Common myeloid progenitor, CD34-positive (primary cell): ENCODE measurements at places on chromosomes 3 and 15.

- H3K27me3 ChIP-seq, result no peaks in the 10 kb centered on the region
- DNase-seq, result no peak
- H3K4me3 ChIP-seq, result no peak overlapping the region
- no peak overlapping the region for H3K27ac ChIP-seq
- H3K36me3 ChIP-seq, result no peaks in the 10 kb centered on the region
These were observed 19.2 kb upstream of the CPOX start for GRCh38 chr3:98612587-98612986.

DNA sequence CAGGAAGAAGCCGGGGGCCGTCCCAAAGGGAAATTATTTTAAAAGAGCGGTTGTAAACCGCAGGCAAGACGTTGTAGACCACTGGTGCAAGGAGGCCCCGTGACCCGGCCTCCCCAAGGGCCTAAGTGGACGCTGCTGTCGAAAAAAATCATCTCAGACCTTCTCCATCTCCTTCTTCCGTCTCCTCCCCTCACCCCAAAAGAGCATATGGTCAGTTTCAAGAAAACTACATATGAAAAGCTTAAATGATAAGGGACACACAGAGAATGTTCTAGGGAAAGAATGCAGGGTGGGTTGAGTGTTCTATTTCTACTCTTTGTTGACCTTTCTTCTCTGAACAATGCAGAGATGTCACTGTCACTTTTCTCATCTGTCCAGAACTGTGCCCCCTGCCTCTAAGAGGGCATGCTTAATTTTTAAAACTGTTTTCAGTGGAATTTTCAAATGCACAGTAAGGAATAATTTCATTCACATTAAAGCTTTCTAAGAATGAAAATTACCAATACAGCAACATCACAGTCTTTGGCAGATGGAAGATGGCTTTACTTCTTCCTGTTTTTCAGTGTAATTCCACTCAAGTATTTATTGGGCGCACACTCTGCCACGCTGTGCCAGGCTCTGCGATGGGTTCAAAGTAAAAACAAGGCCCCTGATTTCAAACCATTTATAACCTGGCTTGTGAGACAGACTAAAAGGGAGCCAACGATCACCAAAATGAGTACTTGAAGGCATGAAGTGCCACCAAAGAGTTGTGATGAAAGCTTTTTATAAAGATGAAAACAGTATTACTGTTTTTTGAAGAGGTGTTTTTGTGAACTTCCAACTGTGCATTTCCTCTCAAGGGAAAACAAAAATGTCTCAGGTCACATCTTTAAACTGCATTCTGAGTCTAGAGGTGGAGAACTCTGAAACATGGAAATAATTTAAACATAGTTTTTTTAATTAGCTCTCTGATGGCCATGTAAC, 891 bp upstream of the TOP2B start:
- H3K4me1 ChIP-seq, result peaks cover 49% of the 10 kb centered on the region
- H3K4me3 ChIP-seq, result peak overlapping the region; percentile 99
- H3K27ac ChIP-seq, result peak overlapping the region; percentile 95

DNA sequence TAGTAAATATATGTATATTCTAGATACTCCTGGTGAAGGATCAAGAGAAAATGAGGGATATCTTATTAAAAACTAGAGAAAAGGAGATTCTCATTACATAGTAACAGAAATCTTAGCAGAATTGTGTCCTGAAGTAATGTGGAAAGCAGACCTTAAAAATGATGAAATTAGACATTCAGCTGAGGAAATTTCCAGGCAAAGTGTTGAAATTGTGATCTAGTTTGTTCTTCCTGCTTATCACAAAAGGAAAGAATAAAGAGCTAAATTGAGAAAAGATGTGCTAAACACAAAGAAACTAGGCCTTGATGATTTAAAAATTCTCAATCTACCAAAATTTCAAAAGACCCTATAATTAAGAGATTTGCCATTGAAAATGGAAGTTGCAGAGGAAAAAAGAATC, 362.6 kb upstream of the PLSCR5 start:
- H3K27ac ChIP-seq, result no peak overlapping the region
- DNase-seq, result no peak
- no peaks in the 10 kb centered on the region for H3K36me3 ChIP-seq
- no peaks in the 10 kb centered on the region for H3K27me3 ChIP-seq

GRCh38 chr15:45094358-45094730, 19.6 kb downstream of the DUOX2 start:
- DNase-seq, result no peak
- H3K27ac ChIP-seq, result no peak overlapping the region
- no peaks in the 10 kb centered on the region for H3K4me1 ChIP-seq
- no peaks in the 10 kb centered on the region for H3K27me3 ChIP-seq

- H3K4me3 ChIP-seq, result no peak overlapping the region
- no peak for DNase-seq
- H3K27ac ChIP-seq, result no peak overlapping the region
- no peaks in the 10 kb centered on the region for H3K36me3 ChIP-seq
- H3K4me1 ChIP-seq, result no peaks in the 10 kb centered on the region
- no peaks in the 10 kb centered on the region for H3K27me3 ChIP-seq
These were observed 213.6 kb downstream of the SSR3 start for GRCh38 chr3:156341332-156341731.

DNA sequence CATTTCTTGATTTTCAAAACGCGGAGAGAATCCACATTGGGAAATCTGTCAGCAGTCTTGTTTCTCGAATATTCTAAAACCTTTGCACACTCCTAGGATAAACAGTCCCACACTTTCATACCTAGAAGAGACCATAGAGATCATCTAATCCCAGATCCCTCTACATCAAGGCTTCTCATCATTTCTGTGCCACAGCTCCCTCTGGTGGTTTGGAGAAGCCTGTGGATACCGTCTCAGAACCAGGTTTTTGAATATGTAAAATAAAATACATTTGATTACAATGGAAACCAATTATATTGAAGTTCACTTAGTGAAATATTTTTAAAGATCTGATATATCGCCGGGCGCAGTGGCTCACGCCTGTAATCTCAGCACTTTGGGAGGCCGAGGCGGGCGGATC, 211.9 kb upstream of the GOLGA6L4 start:
- no peak for DNase-seq
- H3K4me1 ChIP-seq, result no peaks in the 10 kb centered on the region
- no peak overlapping the region for H3K4me3 ChIP-seq
- H3K27ac ChIP-seq, result no peak overlapping the region
- H3K27me3 ChIP-seq, result no peaks in the 10 kb centered on the region

DNA sequence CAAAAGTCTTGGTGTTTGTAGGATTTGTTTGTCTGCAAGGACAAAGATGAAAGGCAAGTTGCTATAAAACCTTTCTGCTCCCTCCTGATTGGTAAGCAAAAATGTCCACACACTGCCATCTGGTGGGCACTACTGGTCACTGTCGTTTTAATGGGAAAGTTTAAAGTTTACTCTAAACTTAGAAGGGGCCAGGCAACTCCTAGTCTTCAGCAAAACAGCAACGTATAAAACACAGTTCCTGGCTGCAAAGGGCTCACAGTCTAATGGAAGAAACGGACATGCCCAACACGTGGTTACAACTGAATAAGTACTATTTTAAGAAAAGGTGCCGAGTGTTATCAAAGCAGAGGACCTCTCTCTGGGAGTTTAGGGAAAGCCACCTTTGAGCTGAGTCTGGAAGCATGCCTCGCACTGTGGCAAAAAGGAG, 23.7 kb upstream of the TPRG1 start:
- no peak overlapping the region for H3K27ac ChIP-seq
- no peaks in the 10 kb centered on the region for H3K36me3 ChIP-seq
- peak; percentile 57 for DNase-seq
- H3K4me1 ChIP-seq, result peaks cover 4% of the 10 kb centered on the region

GRCh38 chr15:51108933-51109550, 14.3 kb upstream of the TNFAIP8L3 start:
- no peaks in the 10 kb centered on the region for H3K4me1 ChIP-seq
- H3K27me3 ChIP-seq, result peaks cover 2% of the 10 kb centered on the region
- H3K27ac ChIP-seq, result no peak overlapping the region
- no peak for DNase-seq
- no peak overlapping the region for H3K4me3 ChIP-seq
